ENCODE measurements at places on chromosomes 2 and 18.

DNA sequence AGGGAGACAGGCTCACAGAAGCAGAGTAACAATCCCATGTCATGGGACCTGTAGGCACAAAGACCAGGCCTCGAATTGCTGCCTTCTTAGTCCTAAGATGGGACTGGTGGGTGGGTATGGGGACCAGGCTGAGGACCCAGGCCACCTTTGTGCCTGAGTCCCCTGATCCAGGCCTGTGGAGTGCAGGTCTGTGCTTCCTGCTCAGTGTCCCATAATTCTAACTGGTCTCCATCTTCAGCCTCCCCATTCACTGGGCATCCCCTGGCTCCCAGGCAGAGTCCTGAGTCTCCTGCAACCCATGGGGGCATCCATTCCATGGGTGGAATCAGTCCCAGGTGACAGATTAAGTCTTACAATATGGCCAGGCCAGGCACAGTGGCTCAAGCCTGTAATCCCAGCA lies 83.9 kb downstream of the SMAD7 start:
- no peak for DNase-seq

DNA sequence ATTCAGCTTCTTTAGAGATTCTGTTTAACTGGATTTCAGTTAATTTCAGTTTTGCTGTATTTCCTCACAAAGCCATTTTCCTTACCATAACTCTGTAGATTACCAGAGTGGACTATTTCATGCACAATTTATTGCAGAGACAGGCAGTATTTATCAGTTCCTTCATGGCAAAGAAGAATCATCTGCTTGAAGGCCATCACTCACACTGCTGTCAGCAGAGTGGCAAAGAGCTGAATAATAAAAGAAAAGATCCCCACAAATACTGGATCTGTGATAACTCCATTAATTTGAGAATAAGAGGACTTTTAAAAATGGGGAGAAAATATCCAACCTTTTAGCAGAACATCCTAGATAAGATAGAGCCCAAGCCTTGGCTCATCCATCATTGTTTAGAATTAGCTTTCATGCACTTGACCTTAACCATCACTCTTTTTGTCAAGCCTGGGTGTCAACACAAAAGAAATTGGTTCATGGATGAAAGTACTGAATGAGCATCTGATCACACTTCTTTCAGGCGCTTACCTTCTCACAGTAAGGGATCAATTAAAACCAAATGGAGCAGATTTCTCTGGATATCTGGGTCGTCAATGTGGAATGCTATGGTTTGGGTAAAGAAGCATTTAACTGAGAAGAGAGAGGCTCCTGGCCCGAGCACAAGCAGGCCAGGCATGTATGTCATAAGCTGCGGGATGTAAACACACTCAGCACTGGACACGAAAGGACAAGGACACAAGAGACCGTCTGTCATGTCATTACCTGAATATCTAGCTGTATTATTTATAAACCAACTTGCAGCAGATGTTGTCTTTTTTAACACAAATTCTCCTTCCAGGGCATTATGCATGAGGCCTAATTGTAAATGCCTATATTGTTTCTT lies 376.2 kb downstream of the ZNF521 start:
- no peak for DNase-seq

DNA sequence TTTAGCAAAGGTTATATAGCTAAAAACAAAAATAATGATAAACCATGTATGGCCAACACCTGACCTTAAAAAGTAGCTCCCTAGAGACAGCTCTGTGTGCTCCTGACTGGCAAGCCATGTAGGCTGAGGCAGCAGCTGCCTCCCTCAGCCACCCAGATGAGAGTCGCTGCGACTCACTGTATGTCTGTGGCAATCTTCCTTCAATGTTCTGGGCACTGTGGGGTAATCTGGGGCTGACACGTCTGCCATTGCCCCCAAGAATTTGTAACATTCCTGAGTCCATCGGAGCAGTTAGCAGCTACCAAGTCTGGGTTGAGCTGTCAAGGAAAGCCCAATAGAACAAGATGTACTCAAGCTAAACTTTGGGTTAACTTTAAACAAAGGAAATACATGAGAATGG lies 106.4 kb upstream of the DAPL1 start:
- no peak for DNase-seq

DNA sequence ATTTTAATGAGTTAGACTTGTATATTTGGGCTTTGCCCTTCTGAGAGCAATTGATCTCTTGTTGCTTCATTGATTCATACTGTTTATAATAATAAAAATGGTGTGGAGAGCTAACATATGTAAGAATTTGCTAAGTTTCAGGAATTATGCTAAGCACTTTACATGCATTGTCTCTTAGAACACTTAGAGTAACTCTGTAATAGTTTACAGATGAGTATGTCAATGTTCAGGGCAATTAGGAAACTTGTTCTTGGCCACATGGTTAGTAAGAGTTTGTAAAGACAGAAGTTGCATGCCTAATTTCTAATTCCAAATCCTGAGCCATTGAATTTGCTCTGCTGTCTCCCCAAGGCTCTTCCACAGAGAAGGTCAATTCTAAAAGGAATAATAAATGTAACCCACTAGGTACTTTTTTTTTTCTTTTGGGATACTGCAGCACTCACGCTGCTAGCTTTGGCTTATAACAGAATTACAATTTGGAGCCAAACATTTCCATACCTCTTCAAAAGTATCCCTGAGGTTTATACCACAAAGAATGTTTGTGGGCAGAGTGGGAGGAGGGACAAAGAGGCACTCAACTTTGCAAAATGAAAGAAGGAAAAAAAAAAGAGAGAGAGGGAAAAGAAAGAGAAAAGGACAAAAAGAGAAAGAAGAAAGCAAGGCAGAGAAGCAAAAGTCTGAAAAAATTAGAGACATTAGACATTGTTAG lies 232.4 kb downstream of the CALCRL start:
- no peak for DNase-seq

DNA sequence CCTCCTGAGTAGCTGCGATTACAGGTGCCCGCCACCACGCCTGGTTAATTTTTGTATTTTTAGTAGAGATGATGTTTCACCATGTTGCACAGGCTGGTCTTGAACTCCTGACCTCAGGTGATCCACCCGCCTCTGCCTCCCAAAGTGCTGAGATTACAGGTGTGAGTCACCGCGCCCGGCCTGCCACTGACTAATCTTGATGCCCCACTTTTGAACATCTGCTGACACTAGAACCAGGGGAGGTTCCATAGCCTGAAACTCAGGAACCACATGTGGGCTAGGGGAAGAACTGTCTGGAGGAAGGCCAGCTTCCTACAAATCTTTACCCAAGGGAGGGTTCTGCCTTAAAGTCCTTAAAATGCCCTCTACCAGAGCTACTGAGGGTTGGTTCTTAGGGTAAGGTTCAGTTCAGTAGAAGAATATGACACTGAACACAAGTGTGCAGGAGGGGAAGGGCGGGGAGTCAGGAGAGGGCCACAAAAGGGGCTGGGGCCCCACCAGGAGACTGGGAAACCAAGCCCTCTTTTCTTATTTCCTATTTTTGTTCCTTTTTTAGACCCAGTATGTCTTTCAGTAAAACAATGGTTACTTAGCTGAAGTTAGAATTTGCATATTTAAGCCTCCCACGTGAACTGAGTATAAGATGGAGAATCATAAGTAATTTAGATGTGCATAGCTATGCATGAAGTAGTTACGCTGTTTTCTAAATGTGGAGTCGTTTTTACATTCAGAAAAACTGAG lies 6.3 kb upstream of the RAB31 start:
- no peak for DNase-seq

- no peak for DNase-seq
Observed at GRCh38 chr18:79872527-79873444, 75.0 kb downstream of the KCNG2 start.

- DNase-seq: no peak
Observed at GRCh38 chr2:172564376-172564775, 8.5 kb downstream of the PDK1 start.

DNA sequence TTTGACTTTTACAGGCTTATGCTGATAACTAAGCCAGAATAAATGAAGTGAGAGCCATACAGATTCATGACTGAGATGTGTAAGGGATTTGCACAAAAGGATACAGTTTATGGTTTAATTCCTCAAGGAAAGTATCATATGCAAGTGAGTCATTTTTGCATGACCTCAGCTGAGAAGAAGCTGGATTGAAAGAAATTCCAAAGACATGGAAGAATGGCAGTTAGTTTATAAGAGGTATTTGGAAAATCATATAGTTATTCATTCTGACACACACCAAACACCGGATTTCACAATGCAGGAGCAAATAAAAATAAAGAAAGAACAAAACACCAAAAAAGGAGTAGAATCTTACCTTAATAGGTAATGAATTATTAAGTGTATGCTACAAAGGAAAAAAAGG lies 83.2 kb upstream of the RND3 start:
- DNase-seq: no peak

- no peak for DNase-seq
Observed at GRCh38 chr2:66466433-66466832, 31.5 kb downstream of the MEIS1 start.

GRCh38 chr2:105776560-105776928 lies 31.8 kb downstream of the NCK2 start:
- no peak for DNase-seq

DNA sequence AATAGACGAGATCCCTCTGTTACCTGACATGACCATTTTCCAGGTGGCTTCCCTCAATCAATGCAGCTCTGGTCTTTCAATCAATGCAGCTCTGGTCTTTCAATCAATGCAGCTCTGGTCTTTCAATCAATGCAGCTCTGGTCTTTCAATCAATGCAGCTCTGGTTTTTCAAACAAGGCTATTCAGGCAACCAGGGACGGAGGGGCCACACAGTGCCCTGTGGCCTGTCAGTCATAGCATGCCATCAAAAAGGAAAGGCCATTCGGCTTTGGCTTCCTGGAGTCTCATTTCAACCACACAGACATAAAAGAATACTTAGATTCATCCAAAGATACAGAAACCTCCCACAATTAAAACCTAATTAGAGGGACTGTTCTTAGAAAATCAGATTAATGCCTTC lies 13.3 kb downstream of the MPP4 start:
- no peak for DNase-seq

- no peak for DNase-seq
Observed at GRCh38 chr2:219356834-219357233, 24.3 kb upstream of the RESP18 start.

DNA sequence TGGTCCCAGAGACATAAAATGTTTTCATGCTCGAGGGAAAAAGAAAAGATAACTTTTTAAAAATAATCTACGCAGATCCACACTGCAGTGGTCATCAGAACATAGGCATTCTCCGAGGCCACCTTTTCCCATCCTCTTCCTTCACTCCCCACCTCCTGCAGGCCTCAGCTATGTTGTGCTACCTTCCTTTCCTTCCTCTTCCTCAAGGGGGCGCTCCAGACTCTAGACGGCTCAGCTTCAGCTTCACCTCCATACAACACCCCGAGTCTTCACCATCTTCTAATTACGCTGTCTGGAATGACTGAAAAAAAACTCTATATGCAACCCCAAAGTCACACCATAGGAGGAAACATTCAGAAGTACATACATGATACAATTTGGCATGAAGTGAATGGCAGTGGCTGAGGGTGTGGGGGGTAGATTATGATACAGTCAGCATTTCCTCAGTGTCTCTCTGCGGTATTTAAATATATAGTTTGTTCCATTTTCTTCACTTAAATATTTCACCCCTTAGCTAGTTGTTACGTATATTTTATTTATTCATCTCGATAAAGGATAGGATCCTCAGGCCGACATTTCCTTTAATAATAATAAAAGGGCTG lies 583.6 kb downstream of the IRS1 start:
- peak; percentile 31 for DNase-seq

DNA sequence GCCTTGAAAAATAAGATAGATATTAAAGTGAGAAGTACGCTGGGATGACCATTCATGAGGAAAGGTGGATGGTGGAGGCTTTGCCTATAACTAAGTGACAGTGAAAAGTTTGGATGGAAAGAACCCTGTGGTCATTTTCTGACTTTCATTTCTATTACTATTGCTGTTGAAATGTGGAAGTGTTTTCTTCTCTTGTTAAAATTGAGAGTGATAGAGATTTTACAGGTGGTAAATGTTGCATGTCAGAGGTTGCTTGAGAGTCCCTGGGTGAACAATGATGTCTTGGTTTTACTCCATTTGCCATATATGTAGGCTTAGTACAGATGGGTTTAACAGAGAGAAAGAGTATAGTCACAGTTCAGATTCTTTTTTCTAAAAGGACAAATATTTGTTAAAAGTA lies 18.4 kb downstream of the NCOA1 start:
- no peak for DNase-seq

DNA sequence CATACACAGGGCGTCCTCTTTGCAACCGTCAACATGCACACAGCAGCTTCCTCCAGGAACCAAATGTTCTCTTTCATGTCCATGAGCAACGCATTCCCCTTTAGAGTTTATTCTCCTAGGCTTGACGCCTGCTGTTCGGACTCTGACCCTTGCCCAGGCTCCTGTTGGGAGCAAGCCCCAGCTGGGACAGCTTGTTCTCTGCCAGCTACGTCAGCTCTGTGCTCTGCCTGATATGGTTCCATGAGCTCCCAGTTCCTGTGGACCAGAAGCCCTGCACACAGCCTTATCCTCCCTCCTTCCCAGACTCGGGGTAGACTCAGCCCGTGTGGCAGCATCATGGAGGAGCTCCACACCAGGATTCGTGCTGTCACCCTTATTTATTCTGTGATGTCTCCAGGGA lies 253.1 kb upstream of the PXDN start:
- DNase-seq: no peak

- DNase-seq: no peak
Observed at GRCh38 chr18:35502052-35502451, 4.3 kb upstream of the INO80C start.

- DNase-seq: no peak
Observed at GRCh38 chr18:49486134-49486533, 900 bp downstream of the C18orf32 start.

- DNase-seq: no peak
Observed at GRCh38 chr2:212228743-212229171, 309.8 kb downstream of the ERBB4 start.

DNA sequence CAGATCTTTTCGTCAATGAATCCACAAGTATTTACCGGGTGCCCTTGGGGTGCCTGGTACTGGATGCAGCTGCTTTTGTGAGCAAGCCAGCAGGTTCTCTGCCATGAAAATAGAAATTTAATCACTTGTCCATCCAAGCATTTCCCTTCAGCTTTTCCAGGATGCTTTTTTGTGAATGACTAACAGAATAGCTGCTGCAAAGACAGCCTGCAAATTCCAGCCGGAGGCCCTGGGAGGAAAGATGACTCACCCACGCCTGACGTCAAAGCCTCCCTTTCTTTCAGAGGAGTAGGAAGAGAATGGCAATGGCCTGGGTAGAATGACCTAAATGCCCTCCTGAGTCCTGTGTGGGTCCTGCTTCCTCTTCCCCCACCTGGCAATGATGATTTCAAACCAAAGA lies 111.9 kb downstream of the AP1S3 start:
- DNase-seq: no peak

DNA sequence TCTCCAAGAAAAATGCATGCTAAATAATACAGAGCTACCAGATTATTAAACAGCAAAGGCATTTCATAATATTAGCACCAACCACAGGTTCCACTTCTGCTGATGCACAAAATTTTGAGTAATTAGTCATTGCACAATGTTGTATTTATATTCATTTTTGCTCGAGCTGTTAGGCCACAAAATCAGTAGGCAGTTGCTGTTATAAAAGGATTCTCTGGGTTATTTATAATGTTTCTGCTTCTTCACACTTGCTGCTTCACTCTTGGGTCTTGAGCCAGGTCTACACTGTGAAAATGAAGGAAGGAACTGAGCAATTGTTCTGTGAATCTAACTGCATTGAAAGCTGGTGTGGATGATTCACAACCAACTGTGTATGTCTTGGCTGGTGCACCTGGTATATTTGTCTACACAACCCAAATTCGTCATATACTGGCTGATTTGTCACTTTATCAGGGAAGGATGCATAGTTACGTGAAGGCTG lies 38.3 kb downstream of the MRPL33 start:
- no peak for DNase-seq

GRCh38 chr18:10114717-10115463 lies 201.1 kb downstream of the VAPA start:
- no peak for DNase-seq

Measured in hematopoietic multipotent progenitor cell treated with erythropoietin and hydrocortisone succinate and interleukin-3 and kit ligand, for 15 days (in vitro differentiated cells).